ENCODE measurements at places on chromosomes 5 and 9.

- no peak for DNase-seq
These were observed 1209.3 kb upstream of the C9orf72 start for GRCh38 chr9:28782630-28783029.

DNA sequence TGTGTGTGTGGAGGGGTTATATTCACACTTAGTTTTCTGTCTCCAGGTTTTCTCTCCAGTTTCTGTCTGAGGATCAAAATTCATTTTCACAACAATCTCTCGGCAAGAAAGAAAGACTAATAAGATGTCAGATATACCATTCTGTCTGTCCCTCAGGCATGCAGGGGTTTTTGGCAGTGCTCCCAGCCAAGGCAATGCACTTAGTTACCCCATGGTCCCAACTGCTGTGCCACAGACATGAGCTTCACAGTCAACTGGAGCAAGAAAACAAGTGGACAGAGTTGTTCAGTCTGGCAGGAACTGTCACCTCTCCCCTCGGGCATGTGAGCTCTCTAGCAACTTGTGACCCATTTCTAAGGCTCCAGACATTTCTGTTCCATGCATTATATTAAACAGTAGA is 101.7 kb upstream of the LHFPL2 start:
- DNase-seq: no peak

DNA sequence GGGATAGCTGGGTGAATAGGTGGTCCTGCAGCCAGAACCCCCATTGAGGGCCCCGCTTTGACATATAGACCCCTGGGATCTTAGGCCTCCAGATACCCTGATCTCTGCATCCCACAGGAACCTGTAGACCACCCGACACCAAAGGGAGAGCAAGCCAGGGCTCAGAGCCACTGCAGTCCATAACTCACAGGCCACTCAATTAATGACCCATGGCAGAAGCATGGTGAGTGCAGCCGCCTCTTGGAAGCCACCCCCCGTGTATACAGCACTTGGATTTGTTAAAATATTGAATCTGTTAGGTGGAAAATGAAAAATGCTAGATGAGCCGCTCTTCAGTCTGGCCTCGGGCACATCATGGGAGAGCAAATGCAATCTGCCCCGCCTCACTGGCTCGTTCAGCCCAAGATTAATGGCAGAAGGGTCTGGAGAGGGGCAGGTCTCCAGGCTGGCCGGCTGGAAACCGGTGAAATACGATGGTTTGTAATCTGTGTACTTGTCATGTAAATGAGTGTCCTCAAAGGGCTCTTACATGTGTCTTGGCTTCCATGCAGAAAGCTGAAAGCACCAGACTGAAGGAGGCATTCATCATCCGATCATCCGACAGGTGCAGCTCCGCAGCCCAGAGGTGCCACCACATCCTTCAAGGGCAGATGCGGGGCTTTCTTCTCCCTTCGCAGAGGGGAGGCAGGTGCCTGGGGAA is 111.3 kb downstream of the OLFM1 start:
- no peak for DNase-seq

DNA sequence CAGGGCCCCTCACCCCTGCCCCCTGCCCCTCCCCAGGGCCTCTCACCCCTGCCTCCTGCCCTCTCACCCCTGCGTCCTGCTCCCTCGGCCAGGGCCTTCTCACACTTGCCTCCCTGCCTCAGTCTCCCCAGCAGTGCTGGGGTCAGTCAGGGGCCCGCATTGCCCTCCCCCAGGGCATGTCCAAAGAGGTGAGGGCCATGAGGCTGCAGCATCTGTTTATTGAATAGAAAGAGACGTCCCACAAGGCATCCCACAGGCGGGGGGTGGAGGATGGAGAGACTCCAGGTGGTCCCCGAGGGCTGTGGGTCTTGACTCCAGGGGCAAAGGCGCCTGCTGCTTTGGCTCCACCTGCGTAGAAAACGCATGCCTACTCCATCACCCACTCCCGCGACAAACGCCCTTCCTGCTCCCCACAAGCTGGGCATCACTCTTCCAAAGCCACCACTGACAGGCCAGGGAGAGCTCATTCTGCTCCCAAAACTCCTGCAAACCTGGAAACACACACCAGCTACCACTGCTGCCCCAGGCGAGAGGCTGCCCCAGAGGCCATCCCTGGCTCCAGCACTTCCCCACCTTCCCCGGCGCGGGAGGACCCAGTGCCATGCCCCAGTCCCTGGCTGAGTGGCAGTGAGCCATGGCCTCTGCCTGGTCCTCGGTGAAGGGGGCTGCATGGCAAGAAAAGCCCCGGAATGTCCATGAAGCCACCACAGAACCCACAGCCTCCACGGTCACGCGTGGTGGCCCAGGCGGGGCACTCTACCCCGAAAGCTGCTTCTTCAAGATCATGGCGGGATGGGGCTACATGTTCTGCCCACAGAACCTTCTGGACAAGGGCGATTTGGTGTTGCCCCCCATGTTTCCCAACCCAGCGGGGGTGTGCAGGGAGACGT is 1.6 kb upstream of the LCN8 start:
- no peak for DNase-seq

GRCh38 chr5:134626369-134627014 is 6.1 kb downstream of the SAR1B start:
- DNase-seq: no peak

DNA sequence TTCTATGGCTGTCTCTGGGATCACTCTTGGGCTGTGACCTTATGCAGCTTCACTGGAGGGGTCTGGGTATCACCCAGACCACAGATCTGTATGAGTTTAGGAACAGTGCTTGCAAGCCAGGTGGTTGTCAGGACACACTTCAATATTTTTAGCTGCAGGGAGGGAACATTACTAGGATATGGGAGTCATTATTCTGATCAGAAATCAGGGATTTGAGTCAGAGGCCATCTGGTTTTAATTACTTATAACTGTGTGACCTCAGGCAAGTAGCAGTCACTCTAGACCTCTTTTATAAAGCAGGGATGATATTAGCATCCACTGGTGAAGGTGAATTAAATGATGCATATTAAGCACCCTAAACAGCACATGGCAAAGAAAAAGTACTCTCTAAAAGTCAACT is 60.1 kb upstream of the NMUR2 start:
- DNase-seq: no peak

GRCh38 chr9:133709015-133709611 is 29.0 kb downstream of the SARDH start:
- DNase-seq: no peak

GRCh38 chr9:124297915-124298645 is 40.3 kb downstream of the NEK6 start:
- DNase-seq: no peak

GRCh38 chr9:68869022-68869421 is 144.9 kb downstream of the PRKACG start:
- no peak for DNase-seq

DNA sequence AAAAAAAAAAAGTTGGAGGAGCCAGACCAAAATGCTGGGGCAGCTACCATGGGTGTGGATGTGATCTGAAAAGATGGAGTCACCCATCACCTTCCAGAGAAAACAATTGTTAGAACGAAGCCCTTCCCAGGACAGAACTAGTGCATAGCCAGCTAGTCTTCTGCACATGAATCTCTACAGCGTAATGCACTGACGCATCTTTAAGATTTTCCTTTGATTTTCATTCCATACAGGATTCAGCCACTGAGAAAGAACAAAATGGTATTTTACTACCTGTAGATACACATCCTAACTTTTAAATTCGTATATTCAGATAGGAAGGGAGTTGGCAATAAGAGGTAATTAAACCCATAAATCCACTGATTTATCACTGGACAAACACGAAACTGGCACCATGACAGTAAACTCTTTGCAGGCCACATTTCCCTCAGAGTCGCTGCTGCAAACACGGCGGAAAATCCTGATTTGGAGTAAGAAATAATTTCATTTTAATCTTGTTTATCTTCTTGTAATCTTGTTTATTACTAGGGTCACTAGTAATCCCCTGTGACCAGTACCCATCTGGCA is 206.6 kb downstream of the SPOCK1 start:
- no peak for DNase-seq

- no peak for DNase-seq
These were observed 16.0 kb upstream of the JADE2 start for GRCh38 chr5:134509308-134510040.

DNA sequence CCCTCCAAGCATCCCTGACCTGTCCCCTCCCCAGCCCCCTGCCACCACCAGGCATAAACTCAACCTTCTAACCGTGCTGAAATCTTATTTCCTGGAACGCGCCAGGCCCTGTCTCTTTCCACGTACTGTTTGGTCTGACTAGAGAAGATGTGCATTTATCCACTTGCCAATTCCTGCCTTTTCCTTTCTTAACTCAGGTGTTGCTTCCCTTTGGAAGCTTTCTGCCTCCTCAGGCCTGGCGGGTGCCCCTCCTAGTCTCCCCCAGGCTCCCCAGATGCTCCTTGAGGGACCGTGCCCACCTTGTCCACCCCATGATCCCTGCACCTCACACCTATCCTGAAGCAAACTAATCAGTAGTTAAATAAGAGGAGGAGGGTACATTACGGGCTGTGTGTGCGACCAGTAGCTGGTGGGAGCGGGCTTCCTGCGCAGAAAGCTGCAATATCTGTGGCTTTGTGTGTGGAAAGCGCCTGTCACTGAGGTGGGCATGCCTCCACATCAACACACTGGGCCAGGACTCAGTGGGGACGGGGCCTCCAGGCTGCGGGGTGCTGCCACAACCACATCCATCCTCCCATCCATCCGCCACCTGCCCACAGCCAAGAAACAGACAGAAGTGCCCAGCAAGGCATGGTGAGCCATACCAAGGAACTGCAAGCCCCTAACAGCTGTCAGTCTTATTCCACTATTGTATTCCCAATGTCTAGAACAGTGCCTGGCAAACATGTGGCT is 73.5 kb downstream of the COL23A1 start:
- DNase-seq: no peak

GRCh38 chr9:125659954-125660353 is 47.1 kb downstream of the MAPKAP1 start:
- no peak for DNase-seq

DNA sequence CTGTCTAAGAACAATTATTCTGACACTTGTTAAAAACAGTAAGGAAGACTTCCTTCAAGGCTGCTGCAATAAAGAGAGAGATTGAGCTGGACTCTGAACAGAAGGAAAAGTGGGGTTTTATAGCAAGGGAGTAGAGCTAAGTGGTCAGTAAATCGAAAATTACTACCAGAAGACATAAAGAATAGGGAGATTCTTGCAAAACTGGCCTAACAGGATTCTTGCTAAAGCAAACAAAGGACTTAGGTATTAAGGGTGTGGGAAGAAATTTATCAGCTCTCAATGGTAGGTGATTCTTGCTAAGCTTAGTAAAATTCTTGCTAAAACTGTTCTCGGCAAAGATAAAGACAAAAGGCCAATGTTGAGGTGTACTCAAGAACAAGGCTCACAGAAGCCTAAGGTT is 300.5 kb downstream of the SLCO4C1 start:
- DNase-seq: no peak

DNA sequence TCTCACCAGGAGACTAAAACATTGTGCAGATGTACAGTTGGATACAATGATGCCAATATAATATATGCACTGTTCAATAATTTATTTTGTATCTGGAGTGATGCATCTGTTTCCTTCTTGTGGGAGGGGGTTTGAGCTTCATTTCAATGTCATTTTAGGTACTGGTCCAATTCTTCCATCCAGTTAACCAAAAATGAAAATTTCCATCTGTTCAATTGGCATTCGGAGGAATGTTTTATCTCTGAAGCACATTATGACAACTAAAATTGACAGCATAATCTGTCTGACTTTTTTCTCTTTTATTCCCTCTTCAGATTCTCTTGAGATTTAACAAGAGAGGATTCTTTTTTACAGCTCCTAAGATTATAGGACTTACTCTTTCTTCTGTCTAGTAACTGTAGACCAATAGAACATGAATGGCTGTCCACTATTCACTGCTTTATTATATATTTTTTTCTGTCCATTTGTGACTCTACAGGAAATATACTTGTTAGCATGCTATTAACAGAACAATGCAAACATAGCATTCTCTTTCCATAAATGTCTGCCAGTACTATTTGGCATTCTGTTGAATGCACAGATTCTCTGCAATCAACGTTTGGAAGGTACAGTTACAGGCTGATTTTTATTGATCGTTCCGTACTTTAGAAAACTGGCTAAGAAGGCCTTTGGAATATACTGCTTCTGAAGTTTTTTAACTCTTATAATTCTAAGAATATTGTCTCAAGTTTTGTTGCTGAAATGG is 57.8 kb downstream of the NDUFAF2 start:
- no peak for DNase-seq

- DNase-seq: no peak
These were observed 205.2 kb downstream of the SEC61B start for GRCh38 chr9:99427260-99427659.

GRCh38 chr5:158570502-158570901 is 529.2 kb downstream of the EBF1 start:
- no peak for DNase-seq

- DNase-seq: no peak
These were observed 15.0 kb downstream of the FBXO38 start for GRCh38 chr5:148398698-148399121.

DNA sequence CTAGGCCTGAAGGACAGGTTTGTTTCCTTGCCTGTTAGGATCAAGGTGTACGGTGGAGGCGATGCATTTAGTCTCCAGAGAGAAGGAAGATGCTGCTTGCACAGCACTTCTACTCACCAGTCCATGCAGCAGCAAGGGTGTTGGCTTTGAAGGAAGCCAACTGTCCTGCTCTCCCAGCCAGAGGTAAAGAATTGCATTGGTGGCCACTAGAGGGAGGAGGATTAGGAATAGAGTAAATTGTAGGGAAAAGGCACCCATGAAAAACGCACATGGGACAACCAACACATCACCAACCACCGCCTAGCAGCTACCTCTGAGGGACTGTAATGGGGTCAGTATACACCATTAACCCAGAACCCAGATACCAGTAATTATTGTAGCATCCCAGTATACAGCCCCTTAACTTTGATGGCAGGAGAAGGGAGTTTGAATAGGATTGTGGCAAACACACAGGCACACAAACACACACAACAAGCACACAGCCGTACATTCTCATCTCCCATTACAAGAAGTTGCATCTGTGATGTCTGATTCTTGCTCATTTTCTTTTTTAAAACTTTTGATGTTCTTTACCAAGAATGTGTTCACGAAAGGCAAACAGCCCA is 267.7 kb downstream of the ADAMTS6 start:
- DNase-seq: no peak

GRCh38 chr5:168340487-168340886 is 49.0 kb downstream of the WWC1 start:
- DNase-seq: no peak

DNA sequence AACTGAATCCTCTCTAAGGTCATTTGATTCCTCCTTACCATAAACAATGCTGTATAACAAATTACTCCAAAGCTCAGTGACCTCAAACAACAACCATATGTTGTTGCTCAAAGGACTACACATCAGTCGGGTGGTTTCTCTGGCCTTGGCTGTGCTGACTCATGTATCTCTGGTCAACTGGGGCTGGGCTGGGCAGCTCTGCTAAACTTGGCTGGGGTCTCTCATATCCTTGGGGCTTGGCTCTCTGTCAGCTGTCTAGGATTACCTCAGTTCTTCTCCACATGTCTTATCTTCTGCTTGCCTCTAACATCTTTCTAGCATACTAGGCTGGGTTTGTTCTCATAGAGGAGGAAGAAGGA is 86.4 kb downstream of the GALNT10 start:
- no peak for DNase-seq

DNA sequence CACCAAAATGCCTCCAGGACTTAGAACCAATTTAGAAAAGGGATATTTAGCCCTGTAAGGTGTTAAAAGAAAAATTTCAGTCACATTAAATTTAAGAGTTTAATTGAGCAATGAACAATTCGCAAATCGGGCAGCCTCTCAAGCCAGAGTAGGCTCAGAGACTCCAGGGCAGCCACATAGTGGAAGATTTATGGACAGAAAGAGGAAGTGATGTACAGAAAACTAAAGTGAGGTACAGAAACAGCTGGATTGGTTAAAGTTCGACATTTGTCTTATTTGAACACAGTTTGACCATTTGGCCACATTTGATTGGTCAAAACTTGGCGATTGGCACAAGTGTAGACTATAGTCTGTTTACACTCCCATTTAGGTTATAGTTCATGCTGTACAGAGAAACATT is 525.9 kb upstream of the ZNF608 start:
- DNase-seq: no peak
